ENCODE measurements at places on chromosomes 6 and 20. TPM values are rescaled to one million over a fixed set of nuclear protein-coding genes. Genes with fewer than 3 reads are reported as not detected.

- no peak for DNase-seq
These were observed 66.9 kb upstream of the PRL start for GRCh38 chr6:22363714-22364239.

- no peak for DNase-seq
These were observed 678.1 kb downstream of the KIF16B start for GRCh38 chr20:15895126-15895525.

Gene SNAP25
- polyA plus RNA-seq, result 2.0 TPM

DNA sequence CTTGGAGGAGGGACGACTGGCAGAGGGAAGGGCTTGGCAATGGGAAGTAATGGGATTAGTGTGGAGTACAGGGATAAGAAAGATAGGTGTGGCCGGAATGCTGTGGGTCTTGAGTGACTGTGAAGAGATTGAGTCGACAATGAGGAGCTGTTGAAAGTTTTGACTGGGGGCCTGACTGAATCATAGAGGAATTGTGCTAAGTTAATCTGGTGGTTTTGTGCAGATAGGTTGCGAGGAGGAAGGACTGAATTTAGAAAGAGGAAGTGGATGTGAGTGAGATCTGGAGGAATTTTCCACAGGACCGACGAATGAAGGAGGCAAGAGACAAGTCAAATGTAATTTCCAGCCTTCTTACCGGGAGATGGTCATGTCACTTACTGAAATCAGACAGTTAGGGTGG lies 143.9 kb upstream of the RALGAPA2 start:
- no peak for DNase-seq

DNA sequence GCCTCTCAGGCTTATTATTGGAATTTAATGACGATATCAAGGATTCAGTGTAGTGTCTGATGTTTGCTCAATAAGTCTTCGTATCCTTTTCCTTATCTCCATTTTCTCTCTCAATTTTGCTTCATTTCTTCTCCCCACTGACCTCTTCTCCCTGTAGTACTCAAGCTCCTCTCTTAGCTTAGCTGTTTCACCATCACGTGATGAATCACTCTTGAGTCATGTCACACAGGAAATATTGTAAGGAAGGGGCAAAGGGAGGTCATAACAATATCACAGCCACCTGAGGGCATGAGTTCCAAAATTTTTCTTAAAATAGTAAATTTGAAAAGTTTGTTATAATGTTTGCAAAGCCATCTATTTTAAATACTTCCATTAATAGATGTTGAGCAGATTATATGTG lies 392.2 kb upstream of the MARCKS start:
- DNase-seq, result peak; percentile 85

DNA sequence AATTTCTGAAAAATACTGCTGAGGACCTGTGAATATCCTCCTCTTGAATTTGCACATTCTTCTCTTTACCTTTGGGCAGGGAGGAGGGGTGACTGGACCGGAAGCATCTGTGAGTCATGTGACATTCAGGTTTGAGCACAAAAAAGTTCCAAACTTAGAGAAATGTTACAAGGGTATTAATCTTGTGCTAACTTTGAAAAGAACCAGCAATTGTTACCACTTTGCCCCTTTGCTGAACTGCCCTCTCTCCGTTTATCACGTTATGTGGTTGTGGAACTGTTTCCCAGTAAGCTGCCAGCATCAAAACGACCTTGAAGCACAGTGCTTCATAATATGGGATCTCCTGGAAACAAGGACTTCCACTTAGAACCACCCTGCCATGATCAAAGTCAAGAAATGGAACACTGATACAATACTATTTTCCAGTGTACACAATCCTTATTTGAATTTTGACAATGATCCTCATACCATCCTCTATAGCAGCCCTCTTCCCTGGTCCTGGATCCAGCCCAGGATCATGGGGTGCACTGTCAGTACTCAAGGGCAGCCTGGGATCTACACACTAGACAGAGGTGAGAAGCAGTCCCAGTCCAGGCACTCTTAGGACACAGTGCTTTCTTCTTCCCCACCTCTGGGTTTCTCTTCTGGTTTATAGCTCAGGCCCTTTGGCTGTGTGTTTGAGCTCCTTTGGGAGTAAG lies 2.3 kb upstream of the TUBB1 start:
- DNase-seq, result no peak

DNA sequence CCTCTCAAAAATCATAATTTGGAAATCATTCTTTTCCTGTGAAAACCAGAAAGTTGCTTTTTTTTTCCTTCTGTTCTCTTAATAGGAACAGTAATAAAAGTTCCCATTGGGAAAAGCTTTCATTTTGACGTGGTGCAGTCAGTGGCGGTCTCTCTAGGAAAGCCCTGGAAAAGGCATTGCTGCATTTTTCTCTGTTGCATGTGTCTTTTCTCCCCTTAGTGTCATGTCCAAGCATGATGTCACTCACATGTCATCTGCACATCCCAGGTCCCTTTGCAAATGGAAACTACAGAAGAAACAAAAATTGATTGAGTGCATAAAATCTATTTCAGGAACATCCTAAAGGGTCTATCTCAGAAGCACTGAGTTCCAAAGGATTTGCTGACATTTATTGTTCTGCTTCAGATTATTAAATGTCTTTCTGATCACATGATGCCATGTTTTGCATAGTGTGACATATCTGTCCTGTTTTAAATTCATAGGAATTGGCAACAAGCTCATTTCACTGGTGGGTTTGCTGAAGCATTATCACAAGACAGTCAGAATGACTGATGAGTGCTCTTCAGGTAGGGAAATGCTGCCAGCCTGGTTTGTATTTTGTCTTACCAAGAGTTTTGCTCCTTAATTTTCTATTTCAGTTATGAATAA lies 208.7 kb downstream of the SOX4 start:
- no peak for DNase-seq

Gene NR2E1
- polyA plus RNA-seq, result not detected

Gene STMN3
- polyA plus RNA-seq, result 67.4 TPM

DNA sequence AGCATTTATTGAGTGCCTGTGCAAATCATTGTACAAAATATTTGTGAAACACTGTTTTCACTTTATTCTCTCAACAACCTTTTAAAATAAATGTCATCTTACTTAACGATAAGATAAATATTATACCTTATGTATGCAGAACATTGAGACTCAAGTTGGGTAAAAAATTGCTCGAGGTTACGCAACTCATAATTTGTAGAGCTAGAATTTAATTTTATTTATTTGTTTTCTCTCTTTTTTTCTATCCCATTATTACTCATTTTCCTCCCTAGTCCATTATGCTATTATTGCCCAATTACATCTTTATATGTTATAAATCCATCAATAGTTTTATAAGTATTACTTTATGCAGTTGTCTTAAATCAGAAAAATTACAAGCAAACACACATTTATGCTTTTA lies 77.4 kb upstream of the ELOVL5 start:
- no peak for DNase-seq

Gene VSTM2L
- polyA plus RNA-seq, result 0.19 TPM

Gene MEI4
- polyA plus RNA-seq, result not detected

GRCh38 chr6:25612666-25613065 lies 39.3 kb upstream of the SCGN start:
- no peak for DNase-seq

Gene STK35
- polyA plus RNA-seq, result 12.0 TPM

GRCh38 chr6:162684961-162685360 lies 42.6 kb downstream of the PRKN start:
- DNase-seq, result no peak

- DNase-seq, result no peak
These were observed 3.0 kb downstream of the DEFB115 start for GRCh38 chr20:31260326-31260932.

Gene LINC00237
- not detected for polyA plus RNA-seq

Gene SDCBP2
- polyA plus RNA-seq, result 1.3 TPM

- DNase-seq, result peak; percentile 33
These were observed 87.7 kb downstream of the TMEM242 start for GRCh38 chr6:157235600-157236039.

Gene COL10A1
- 0.70 TPM for polyA plus RNA-seq

Gene PTGIS
- polyA plus RNA-seq, result 2.4 TPM

Gene C20orf204
- 0.11 TPM for polyA plus RNA-seq

- DNase-seq, result no peak
These were observed 417.7 kb upstream of the JARID2 start for GRCh38 chr6:14828201-14828611.

DNA sequence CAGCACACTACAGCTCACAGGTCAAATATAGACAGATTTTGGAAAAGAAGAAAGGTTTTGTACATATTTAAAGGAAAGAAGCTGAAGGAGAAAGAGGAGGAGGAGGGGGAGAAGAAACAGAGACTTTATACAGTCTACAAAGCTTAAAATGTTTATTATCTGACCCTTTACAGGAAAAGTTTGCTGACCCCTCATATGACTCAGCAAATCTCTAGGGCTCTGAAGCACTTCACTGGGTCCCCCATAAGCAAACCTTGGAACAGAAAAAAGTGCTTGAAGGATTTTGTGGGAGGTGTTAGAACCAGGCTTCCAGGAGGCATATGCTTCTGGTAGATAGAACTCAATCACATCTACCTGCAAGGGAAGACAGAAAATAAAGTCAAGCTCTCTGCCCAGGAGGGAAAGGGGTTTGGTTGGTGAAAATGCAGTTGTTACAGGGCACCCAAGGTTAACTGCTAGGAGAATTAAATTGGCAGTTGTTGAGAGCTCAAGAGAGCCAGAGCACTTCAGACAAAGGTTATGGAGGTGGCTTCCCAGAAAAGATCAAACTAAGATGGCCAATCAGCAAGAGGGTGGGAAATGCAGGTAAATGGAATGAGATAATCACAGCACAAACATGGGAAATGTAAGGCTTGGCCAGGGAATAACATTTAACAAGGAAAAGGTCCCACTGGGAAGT lies 207.4 kb upstream of the SGK1 start:
- no peak for DNase-seq

GRCh38 chr6:146305092-146305491 lies 238.5 kb upstream of the RAB32 start:
- no peak for DNase-seq

Gene RIMS4
- not detected for polyA plus RNA-seq

GRCh38 chr6:8905757-8906156 lies 470.4 kb upstream of the SLC35B3 start:
- DNase-seq, result no peak

- peak; percentile 48 for DNase-seq
These were observed 182.2 kb upstream of the STXBP5 start for GRCh38 chr6:147022041-147022440.

Gene GSTA2
- not detected for polyA plus RNA-seq

DNA sequence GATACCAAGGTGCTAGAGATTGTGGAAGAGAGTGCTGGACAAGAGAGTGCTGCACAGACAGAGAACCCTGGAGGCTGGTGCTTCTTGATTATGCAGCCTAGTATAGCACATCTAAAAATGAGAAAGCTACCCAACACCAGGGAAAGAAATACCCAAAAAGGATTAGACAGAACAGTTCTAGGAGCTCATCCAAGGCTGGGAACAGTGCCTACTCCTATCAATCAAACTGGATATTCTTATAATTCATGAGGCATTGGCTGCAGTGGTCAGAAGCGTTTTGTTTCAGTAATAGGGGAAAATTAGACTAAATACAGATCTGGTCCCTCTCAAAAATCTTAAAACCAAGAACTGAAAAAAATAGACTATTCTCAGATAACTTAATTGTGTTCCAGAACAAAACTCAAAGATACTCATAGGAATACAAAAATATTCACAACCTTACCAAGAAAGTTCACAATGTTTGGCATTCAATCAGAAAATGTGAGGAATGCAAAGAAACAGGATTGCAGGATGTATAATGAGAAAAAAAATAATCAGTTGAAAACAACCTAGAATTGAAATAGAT lies 222.9 kb downstream of the EPHA7 start:
- DNase-seq, result no peak

DNA sequence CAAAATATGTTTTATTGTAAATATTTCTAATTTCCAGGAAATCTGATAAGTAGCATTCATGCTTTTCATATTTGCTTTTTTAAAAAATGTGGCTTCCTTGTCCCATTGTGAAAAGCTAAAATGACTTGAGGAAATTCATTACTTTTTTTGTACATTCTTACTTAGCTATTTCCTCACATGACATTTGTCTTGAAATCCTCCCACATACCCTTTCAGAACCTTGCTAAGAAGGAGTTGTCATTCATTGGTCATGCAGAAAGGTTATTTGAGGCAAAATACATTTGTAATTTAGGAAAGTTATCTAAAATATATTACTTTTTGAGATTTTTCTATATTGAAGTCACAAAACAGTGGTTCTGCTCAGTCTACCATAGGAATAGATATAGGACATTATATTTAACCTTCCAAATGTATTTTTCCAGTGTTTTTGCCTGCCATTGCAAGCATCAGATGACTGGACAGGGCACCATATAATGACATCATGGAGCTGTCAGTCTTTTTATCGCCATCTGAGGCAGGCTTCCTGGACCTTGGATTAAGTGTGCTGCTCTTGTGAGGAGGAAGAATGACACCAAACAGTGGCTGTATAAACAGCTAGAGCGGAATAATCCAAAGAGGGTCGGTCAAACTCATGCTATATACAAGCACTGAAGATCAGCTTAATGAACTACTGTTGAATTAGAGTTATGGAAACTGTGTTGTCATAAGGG lies 109.4 kb upstream of the HCRTR2 start:
- no peak for DNase-seq

- DNase-seq, result no peak
These were observed 154.1 kb downstream of the RPS12 start for GRCh38 chr6:132968419-132968950.

DNA sequence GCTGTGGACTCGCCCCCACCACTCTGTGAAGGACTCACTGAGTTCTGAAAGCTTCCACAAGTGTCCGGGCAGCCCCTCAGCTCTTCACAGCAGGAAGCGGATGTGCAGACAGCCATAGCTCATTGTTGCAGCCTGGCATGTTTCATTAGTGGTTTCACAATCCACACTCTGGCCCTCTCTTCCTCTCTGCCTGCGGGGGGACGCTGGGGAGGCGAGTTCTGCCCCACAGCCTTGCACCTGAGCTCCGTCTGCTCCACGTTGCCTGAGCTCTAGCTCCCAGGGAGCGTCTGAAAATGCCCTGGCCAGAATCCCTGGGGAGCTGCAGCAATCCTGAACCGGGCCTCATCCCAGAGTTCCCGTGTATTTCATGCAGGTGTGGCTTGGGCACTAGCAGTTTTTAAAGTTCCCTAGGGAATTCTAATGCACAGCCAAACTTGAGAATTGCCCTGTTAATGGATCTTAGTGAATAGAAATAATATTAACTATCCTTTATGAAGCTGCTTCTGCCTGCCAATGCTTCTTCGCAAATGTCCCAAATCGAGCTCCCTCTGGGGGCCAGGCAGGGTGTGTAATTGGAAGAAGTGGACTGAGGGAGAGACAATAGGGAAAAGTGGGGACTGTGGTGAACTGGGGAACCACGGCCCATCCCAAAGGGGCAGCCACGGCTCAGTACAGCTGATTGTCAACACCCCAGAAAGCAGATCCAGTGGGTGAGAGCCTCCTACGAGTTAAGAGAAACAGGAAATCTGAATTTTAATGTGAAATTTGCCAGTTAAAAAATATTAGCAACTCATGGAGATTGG lies 51.5 kb downstream of the CTCFL start:
- DNase-seq, result no peak

- DNase-seq, result no peak
These were observed 121.6 kb upstream of the PMEPA1 start for GRCh38 chr20:57831326-57831992.

Gene ERVFRD-1
- polyA plus RNA-seq, result not detected

Gene PRICKLE4
- polyA plus RNA-seq, result 0.72 TPM

DNA sequence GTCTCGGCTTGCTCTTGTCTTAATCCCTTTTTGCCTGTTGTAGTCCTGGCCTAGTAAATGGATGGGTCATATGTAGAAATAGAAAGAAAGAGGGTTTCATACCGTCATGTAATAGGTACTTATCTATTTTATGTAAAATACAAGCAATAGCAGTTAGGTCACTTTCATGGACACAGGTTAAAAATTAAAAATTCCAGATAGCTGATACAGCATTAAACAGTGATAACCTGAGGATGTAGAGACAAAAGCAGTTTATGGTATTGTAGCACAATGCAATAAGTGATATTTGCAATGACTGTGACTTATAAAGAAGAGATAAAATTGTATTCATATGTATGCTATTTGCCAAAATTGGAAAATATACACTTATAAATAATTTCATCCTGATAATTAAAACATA lies 96.9 kb downstream of the CCDC170 start:
- DNase-seq, result no peak

All from IMR-90 (cell line).